Stimulated activated CD8-positive, alpha-beta memory T cell treated with anti-CD3 and anti-CD28 coated beads, Interleukin-2, amount 100 ng/mL, for 48 hours (primary cell): ENCODE measurements at places on chromosomes 16 and 17.

DNA sequence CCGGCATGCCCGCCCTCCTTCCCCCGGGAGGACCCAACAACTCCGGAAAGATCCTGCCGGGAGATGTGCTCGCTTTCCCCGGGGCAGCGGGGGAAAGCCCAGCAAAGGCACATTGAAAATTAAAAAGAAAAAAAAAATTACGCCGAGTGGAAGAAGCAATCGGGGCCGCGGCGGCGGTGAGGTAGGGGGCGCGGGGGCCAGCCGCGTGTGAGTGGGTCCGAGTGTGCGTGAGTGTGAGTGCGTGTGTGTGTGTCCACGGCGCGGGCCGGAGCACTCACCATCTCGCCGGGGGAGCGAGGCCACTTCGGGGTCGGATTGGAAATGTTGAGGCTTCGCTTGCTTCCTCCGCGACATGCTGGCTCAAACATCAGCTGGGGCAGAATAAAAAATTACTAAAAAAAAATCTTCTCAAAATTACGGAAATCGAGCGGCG lies at the start of gene SALL1:
SALL1 (minus strand) TSS at position 383 of the 433 bp plus-strand sequence; CDS start at position 354, 29 bp downstream.
- DNase-seq, result no peak

- DNase-seq, result no peak
Observed at GRCh38 chr16:1100084-1100800, 4.2 kb upstream of the C1QTNF8 start.

- no peak for DNase-seq
Observed at GRCh38 chr16:12293017-12293618, 316.6 kb downstream of the SNX29 start.

- DNase-seq, result no peak
Observed at GRCh38 chr17:12673788-12674187, 8.1 kb downstream of the MYOCD start.

DNA sequence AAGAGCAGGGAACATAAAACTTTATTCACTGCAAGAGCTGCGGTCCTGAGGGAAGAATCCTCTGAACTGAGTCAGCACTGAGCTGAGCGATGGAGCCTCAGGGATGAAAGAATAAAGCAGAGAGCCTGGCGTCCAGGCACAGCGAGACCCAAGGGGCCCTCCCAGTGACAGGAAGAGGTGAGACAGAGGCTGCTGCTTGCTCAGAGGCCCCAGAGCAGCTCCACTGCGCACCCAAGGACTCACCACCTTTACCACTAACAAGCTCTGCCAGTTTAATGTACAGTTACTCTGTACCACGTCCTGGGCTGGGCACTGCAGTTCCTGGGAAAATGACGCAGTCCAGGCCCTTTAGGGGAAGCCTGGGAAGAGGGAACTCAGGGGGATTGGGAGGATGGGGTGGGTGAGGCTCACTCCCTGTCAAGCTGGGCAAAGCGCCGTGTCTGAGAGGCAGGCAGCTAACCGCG lies 5.6 kb downstream of the GFAP start:
- no peak for DNase-seq
